T-helper 2 cell (primary cell): ENCODE measurements at places on chromosomes 7 and 10.
A peak's percentile ranks its signal among the peaks of the same experiment; 100 is the strongest.

GRCh38 chr7:142196066-142196840 is 61.6 kb downstream of the PRSS58 start:
- no peak for DNase-seq

- no peak for DNase-seq
Observed at GRCh38 chr10:2700626-2701305, 366.6 kb upstream of the PFKP start.

DNA sequence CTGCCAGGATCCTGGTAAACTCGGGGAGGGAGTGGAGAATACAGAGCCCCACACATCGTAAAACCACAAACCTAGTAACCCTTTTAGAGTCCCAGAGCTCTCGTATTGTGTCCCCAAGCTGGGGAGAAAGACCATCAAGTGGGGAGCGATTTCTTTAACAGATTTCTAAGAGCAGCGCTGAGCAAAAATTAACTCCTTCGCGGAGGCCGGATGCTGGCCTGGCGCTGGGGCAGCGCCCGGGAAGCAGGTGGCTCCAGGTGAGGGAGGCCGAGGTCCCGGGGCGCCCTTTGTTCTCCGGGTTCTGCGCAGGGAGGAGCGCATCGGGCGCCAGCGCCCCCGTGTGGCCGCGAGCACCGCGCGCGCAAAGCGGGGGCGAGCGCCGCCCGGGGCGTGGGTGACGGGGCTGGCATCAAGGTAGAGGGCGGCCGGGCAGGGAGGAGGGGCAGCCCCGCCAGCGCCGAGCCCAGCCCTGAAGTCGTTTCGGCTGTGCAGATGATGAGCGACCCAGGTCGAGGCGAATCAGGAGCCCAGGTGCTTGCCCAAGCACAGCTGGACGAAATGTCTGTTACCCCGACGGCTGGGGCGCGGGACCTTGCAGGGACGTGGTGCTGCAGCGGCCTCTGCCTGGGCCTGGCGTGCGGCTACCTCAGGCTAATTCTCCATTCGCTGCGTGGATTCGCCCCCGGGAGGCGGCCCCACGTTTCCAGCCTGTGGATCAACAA is 10.4 kb upstream of the FGFR2 start:
- DNase-seq: peak; percentile 4

DNA sequence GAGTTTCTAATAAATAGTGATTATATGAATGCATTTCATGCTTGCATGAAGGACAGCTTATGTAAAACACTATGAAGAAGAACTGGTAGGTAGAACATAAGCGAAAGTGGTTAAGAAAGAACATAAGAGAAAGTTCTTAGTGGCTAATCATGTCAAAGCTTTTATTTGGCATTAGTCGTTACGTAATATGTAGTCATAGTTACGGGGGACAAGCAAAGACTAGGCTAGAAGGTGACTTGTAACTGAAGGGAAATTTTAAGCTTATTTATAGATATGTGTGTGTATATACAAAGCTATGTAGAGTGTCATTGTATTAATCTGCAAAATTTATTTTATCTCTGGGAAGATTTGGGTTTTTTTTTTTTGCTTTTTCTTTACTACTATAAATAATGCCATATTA is 36.9 kb downstream of the CAPZA2 start:
- DNase-seq: no peak

DNA sequence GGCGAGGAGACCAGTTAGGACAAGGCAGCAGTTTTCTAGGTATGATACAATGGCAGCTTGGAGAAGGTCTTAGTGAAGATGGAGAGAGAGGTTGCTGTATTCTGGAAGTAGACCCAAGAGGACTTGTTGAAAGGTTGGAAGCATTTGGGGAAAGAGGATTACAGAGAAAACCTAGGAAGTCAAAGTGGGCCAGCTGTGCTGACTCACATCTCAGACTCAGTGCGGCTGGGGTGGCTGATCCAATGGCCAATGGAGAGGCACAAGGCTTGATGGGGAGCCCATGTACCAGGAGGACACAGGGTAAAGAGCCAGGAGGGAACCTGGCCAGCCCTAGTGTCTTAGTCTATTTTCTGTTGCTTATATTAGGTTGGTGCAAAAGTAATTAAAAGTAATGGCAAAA is 194.5 kb upstream of the GALNT17 start:
- DNase-seq: no peak

- DNase-seq: no peak
Observed at GRCh38 chr7:99218406-99219184, 10.7 kb upstream of the KPNA7 start.

- DNase-seq: no peak
Observed at GRCh38 chr7:40437936-40438634, 303.3 kb downstream of the SUGCT start.

DNA sequence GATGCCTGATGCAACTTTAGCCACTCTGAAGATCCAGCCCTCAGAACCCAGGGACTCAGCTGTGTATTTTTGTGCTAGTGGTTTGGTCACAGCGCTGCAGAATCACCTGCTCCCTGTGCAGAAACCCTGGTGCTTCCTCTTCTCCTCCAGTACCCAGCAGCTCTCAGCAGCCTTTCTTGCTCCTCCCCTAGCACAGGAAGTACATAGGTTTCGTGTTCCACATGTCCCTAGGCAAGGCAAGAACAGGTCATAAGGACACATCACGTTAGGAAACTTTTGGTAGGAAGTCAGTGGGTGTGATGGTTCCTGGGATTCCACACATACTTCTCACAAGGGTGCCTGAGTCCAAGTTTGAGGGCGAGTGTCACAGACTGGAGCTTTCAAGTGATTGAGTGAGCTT is 167.9 kb upstream of the PRSS1 start:
- DNase-seq: no peak

- no peak for DNase-seq
Observed at GRCh38 chr7:39434012-39434411, 132.2 kb upstream of the YAE1 start.

DNA sequence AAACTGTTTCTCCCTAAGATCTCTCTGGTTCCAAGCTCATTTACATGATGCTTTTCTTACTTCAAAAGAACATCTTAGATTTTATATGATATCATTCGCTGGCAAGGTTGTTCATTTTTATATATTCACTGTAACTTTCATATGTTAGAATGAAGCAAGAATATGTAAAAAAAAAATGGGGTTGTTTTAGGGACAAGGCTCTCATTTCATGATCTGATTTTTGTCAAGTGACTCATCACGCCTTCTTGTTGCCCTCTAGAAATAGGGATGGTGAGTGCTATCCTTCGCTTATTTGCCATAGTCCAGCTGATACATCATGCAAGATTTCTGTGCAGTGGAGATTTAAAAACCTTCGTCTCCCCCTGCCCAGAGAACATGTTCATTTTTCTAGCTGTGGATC is 14.0 kb upstream of the CELF2 start:
- DNase-seq: no peak

DNA sequence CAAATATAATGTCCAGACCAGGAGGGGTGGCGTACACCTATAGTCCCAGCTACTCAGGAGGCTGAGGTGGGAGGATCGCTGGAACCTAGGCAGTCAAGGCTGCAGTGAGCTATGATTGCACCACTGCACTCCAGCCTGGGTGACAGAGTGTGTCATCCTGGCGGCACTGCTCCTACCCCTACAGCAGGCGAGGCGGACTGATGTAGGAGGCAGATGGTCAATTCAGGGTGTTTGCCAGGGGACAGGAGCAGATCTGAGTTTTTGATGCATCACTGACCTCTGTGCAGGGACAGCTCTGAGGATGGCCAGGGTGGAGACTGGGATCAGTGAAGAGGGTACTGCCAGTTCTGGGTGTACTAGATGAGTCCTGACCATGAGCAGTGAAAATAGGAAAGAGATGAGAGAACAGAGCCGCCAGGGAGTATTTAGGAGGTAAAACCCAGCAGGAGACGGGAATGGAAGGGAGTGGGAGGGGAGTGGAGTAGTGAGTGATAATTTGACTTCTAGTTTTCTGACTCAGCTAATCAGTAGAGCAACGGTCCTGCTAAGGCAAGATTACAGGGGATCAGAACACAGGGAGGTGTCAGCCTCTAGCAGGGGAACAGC is 75.3 kb downstream of the HIP1 start:
- no peak for DNase-seq

- no peak for DNase-seq
Observed at GRCh38 chr7:94043299-94043698, 39.1 kb upstream of the BET1 start.

DNA sequence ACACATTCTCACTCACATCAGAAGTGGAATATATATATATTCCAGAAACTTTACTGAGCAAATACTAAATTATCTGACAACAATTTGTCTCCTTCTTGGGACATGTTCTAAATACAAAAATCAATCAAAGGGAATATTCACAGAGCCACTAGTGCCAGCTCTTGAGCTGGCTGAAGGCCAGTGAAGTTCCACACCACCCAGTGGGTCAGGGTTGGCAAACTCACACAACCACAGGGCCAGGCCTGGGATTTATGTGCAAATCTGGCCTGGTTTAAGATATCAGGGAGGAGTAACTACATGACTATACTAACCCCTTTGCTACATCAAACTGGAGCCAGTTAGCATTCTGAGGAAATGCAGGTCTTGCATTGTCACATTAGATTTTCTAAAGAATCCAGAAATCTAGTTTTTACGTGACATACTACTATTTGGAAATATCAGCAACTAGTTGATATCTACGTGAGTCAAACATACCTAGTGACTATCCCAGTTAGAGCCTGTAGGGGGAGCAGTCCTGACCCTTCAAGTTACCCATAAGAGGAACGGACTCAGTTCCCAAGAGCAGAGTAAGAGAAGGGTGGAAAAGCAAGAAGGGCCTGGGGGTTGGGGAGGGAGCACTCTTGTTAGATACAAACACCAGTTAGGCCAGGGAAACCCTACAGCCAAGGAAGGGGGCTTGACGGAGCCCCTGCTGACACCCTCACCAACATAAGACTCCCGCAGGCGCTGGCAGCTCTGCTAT is 600.4 kb downstream of the KCNMA1 start:
- no peak for DNase-seq

DNA sequence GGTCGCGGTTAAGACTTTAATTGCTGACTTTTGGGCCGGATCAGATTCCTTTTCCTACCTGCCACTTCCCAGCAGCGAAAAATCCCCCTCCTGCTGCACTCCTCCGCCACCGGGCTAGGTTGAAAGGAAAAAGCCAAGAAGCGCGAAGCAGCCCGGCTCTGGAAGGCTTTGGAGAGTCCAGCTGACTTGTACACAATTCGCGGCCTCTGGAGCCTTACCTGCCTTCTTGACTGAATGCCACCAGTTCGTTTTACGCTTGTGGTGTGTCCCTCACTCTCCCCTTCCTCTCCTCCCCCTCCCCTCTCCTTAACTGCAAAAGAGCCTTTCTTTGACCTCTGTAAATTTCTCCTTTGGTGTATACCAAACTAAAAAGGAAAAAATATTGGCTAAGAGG is 2.7 kb upstream of the FEZF1 start:
- DNase-seq: no peak

DNA sequence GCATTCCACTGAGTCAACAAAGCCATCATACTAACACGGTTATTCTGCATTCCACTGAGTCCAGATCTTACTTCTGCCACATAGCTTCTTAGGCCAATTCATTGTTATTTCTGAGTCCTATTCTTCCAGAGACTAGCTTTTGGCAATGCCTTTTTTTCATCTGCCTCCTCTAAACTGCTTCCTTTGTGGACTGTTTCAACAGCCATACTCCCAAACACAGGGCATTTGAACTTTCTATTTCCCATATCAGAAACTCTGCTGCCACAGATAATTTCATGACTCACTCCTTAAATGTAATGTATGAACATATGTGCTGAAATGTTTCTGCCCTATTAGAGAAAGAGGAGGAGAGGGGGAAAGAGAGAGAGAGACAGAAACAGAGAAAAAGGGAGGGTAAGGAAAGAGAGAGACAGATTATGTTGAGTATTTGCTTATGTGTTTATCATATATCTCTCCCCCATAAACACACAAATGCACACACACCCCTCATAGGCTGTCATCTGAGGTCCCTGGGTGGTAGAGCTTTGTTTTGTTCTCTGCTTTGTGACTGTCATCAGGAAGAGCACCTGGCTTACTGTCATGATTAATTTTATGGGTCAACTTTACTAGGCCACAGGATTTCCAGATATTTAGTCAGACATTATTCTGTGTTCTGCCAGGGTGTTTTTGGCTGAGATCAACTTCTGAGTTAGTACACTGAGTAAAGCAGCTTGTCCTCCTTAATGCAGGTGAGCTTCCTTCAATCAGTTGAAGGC is 308.0 kb upstream of the KCND2 start:
- no peak for DNase-seq

GRCh38 chr7:45328403-45328981 is 170.9 kb downstream of the RAMP3 start:
- no peak for DNase-seq

DNA sequence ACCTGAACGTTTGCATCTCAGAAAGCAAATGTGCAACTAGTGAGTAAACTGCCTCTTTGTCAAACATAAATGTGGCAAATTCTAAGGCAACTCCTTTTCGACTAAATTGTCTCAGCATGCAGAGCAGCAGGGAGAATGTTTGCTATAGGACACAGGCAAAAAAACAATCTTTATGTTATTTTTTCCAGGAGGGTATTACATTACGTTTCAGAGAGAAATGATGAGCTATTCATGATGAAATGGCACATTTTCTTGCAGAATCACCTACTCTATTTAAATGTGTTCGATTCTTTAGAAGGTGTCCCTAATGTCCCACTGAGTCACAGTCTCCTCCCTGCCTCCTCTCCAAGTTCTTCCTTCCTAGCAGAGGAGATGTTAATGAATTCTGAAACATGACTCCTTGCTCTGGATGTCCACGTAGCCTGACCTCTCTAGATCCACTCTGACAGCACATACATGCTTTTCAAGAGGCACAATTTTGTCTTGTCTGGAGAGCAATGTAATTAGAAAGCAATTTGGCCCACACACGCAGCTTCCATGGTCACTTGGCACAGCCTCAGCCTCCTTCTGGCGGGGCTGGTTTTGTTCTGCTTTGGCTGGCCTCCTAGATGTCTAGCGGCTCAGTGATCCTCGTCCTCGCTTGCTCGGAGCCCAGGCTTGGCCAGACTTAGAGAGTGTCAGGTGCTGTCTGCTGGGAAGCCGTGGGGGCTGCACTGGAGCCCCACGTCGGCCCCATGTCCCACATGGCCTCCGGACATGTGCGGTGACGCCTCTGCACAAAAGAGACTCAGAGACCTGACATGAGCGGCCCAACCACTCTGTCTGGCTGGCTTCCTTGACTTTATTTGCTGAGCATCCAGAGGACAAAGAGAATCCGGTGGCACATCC is 125.7 kb upstream of the ZNF438 start:
- DNase-seq: no peak

GRCh38 chr10:102001435-102002068 is 54.4 kb downstream of the ARMH3 start:
- no peak for DNase-seq

GRCh38 chr10:22554461-22555182 is 159.8 kb downstream of the PIP4K2A start:
- no peak for DNase-seq

GRCh38 chr10:118708571-118708970 is 46.2 kb downstream of the CACUL1 start:
- no peak for DNase-seq

DNA sequence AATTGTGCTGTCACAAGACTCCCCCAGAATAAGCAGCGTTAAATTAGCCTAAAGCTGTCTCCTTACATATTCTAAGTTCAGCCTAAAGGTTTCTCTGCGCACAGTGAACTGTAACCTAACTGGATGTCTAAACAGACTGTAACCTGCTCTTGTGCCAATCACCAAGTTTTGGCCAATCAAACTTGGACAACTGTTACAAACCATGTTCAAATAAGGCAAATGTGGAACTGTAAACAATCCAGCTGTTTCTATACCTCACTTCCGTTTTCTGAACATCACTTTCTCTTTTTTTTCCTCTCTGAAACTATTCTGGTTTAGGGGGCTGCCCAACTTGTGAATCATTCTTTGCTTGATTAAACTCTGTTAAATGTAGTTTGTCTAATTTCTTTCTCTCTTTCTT is 252.2 kb upstream of the HABP2 start:
- DNase-seq: no peak

GRCh38 chr10:115295213-115295805 is 202.1 kb downstream of the ATRNL1 start:
- no peak for DNase-seq

- DNase-seq: no peak
Observed at GRCh38 chr7:379456-380138, 89.6 kb downstream of the FOXL3 start.
